Left hindlimb (tissue), 1 donor: ENCODE measurements at places on chromosomes 3 and 15.

DNA sequence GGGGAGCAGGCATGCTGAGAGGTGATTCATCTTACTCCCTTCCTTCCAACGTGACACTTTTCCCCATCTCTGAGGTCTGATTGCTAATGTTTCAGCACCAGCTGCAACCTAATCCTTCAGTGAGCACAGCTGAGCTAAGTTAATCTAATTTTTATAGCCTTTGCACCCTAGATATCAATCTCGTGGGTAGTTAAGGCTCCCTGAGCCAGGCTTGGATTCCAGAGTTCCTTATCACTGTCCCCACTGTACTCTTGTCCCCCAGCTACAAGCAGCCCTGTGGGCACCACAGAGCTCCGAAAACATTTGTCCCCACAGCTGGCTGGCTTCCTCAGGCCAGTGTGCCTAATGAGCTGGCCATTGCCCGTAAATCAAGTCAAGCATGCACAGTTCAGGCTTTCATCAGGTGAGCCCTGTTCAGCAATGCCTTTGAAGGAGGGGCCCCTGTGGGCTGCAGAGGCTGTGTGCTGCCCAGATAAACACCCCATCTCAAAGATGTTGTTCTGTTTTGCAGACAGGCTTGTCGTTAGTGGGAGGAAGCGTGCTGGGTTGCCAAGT, 376.9 kb upstream of the RASGRP1 start:
- DNase-seq, result peak; percentile 32

GRCh38 chr3:8769088-8769822, at the start of gene OXTR:
Gene OXTR (minus strand): TSS chr3:8769613. CDS start chr3:8768187, 1,426 bp downstream.
- peak; percentile 79 for DNase-seq

DNA sequence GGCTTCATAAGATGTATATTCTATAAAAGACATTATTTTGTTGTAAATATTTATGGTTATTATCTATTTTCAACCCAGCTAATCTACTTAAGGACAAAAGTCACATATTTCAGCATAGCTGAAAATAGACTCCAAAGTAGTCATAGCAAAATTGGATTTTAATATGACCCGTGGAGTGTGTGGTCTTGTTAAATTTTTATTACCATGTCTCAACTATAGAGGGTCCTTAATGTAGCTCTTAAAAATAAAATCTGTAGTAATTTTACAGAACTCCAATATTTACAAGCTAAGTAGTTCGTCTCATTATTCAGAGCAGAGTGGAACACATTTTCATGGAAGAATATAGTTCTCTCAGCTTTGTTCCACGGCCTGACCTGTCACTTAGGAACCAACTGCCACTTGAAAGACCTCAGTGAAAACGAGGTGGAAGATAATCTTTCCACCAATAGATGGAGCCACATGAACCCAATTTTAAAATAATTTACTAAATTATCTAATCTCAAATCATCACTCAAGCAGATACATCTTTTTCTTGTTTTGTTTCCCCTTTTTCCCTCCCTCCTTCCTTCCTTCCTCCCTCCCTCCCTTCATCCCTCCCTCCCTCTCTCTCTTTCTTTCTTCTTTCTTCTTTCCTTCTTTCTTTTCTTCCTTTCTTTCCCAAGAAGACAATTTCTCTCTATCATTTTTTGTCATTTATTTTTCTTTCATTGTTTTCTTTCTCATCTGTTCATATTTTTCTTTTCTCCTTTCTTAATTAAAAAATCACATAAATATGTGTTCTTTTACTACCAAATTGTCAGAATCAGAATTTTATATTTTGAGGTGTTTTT, 97.2 kb downstream of the CLDN1 start:
- DNase-seq, result no peak

GRCh38 chr3:11548721-11549131, 95.0 kb downstream of the VGLL4 start:
- DNase-seq, result no peak

DNA sequence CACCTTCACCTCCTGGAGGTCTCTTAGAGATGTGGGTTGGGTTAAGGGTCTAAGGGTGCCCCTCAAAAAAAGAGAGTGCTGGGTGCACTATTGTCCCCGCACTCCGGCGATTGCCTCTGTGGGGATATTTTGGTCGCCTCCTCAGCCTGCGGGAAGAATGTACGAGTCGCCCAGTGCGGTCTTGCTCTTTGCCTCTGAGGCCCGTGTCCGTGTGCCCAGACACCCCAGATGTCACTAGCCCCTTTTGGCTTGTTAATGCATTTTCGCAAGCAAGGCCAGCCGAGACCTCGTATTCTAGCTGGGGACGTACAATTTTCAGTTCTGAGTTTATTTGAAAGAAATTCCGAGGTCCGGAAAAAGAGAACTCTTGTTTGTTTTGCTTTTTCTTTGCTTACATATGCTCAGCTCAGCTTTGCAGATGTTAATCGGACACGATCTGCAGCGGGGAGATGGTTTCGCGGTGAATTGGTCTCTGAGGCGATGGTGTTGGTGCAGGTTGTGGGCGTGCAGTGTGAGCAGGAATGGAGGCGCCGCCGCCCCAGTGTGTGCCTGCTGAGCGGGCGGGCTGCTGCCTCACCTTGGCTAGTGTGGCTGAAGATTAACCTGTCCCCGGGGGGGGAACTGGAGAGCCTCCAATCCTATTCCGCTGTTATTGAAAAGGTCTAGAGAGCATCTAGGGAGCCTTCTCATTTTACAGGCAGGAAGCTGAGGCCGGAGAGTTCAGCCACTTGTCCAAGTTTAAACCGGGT, 1.4 kb downstream of the ST6GAL1 start:
- DNase-seq, result no peak

- DNase-seq, result no peak
Observed at GRCh38 chr15:96415513-96416217, 85.2 kb downstream of the NR2F2 start.

- DNase-seq, result no peak
Observed at GRCh38 chr15:40091861-40092255, 16.8 kb downstream of the BMF start.

DNA sequence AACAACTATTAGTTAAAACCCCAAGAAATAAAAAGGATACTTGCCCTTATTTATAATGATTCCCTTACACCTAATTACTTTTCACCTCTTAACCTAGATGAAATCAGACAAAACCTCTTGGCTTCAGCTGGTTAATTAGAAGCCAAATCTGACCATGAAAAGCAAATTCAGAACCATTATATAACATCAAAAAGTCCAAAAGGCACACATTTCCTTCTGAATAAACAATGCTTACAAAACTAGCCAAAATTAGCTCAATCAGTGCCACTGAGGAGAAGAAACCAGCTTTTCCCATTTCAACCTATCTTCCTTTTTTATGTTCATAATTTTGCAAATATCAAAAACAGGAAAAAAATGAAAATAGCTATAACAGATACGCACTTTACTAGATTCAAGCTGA, 3.2 kb downstream of the EHHADH start:
- no peak for DNase-seq

DNA sequence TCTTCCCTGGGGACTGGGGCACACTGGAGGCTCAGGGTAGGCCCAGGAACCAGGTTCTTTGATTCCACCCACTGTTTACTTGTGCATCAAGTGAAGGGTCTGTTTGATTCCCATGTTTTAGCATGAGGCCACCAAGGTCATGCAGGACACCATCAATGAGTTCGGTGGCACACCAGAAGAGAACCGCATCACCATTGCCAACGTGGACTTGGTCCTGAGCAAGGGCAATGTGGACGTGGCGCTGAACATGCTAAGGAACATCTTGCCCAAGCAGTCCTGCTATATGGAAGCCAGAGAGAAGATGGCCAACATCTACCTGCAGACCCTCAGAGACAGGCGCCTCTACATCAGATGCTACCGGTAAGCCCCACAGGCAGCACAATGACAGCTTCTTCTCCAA, 21.5 kb downstream of the TTC21A start:
- no peak for DNase-seq
